ENCODE measurements at places on chromosomes 13 and 19.

DNA sequence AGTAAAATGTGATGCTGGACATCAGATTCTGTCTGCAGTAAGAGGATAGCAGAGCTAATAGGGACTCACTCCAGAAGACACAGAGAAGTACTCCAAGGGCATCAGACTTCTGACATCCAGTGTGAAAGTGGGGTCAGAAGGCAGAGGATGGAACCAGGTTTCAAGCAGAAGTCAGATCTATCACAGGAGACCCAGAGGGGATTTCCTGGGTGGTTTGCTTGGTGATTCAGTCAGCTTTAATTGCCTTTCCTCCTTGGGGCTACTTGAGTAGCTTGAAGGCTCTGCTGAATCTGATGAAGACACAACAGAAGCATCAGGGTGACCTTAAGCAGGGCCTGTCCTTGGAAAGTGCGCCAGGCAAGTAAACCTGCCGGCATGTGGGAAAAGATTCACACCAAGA, 300.6 kb downstream of the COG6 start:
- no peak for DNase-seq

GRCh38 chr19:55516878-55517620, 19.9 kb downstream of the SBK2 start:
- DNase-seq, result peak; percentile 97

GRCh38 chr13:42544246-42544926, 29.6 kb upstream of the TNFSF11 start:
- no peak for DNase-seq

DNA sequence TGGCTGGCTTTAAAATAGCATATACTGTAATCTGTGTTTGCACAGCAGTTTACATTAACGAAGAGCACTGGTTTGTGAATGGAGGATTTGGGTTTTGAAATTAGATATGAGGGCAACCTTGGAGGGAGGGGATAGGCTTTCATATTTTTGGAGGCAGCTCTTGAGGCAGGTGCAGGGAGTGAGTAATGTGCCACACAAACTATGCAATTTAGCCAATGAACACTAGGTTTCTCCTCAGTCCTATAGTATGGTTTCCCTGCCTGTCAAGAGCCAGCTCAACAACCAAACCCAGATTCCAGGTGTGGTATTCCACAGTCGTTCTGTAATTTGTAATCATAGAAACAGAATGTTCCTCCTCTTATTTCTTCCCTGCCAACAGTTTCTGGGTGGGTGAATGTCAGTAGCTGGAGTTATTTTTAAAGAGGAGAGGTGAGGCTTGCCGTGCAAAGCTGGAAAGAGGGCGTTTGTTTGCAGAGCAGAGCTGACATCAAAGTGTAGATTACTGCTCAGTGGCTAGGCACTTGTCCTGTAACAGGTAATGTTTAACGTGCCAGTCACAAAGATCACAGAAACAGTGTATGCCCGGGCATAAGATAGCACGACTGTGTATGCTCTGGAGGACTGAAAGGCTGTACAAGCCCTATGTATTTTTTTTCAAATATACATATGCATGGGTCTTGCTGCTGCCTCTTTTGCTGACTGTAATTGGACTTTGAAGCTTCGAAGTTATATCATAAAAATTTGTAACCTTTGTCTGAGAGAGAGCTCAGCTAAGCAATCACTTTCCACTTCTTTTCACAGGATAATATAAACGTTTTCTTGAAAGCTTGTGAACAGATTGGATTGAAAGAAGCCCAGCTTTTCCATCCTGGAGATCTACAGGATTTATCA, 124.2 kb downstream of the LMO7 start:
- DNase-seq, result peak; percentile 57

DNA sequence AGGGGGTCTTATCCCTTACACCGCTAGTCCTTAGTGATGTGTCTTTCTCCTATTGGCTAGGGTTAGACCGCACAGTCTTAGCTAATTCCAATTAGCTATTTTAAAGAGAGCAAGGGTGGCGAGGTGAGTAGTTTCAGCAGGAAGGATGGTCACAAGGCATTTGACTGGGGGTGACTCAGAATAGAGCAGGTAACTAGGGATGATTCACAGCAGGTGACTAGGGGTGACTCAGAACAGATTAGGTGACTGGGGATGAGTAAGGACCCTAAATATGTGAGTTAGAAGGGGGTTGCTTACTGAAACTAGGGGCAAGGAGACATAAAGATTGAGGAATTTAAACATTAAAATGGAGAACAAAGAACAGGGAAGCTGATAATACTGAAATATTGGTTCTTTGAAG, 64.3 kb downstream of the ZNF66 start:
- no peak for DNase-seq

- no peak for DNase-seq
Observed at GRCh38 chr13:45564133-45564776, 51.3 kb downstream of the ERICH6B start.

- peak; percentile 30 for DNase-seq
Observed at GRCh38 chr19:33684538-33685232, 62.9 kb downstream of the CHST8 start.

GRCh38 chr13:66612983-66613382, 617.2 kb downstream of the PCDH9 start:
- DNase-seq, result no peak

DNA sequence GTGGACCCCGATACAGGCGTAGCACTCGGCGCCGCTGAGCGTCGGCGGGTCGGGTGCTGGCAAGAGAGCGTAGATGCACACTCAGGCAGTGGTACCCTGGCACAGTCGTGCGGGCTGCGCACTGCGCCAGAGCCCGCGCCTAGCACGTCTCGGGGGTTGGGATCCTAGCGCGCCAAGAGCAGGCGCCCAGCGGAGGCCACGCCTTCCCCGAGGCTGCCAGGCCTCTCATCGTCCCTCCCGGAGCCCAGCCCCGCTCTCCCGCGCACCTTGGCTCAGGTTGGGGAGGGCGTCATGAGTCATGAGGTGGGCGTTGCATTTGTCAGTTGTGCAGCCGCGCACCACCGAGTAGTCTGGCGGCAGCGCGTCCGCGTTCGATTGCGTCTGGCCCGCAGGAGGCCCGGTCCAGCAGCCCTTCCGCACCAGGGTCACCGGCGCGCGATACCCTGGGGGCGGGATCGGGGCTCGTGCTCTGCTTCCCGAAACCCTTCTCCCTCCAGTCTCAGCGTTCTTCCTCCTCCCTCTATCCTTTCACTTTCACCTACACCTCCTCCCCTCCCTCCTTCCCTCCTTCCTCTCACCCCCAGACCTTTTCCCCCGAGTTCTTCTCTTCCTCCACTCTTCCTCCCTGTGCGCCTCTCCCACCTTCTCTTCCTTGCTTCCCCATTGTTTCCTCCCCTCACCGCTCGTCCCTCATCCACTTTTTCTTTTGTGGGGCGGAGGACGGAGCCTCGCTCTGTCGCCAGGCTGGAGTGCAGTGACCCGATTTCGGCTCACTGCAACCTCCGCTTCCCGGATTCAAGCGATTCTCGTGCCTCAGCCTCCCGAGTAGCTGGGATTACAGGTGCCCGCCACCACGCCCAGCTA, 3.5 kb downstream of the LYPD5 start:
- DNase-seq, result peak; percentile 86

DNA sequence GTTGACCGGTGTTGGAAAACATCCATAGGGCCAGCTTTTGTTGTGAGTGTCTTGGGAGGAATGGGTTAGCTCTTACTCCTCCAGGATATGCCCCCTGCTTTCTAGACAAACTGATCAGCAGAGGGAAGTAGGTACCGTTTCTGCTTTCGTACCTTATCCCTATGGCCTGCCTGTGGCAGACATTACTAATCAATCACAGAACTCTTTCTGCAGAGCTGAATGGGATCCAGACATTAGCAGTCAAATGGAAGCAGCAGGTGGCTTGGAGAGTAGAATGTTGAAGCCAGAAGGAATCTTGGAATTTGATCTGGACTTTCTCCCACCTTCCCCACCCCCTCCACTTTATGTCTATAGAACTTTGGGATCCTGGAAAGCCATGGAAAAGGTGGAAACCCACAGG, 17.1 kb downstream of the NWD1 start:
- DNase-seq, result no peak

GRCh38 chr13:100382785-100383184, 205.8 kb downstream of the GGACT start:
- no peak for DNase-seq

GRCh38 chr19:7856679-7857663, 17.2 kb downstream of the PRR36 start:
- DNase-seq, result no peak
